Effector memory CD4-positive, alpha-beta T cell (primary cell): ENCODE measurements at places on chromosomes 13 and 19.

- H3K27me3 ChIP-seq, result no peaks in the 10 kb centered on the region
- H3K36me3 ChIP-seq, result no peaks in the 10 kb centered on the region
- no peaks in the 10 kb centered on the region for H3K4me1 ChIP-seq
- H3K27ac ChIP-seq, result no peak overlapping the region
- no peak overlapping the region for H3K4me3 ChIP-seq
Observed at GRCh38 chr13:97648171-97648880, 214.4 kb downstream of the RAP2A start.

- H3K4me1 ChIP-seq, result no peaks in the 10 kb centered on the region
- H3K27ac ChIP-seq, result no peak overlapping the region
- H3K36me3 ChIP-seq, result no peaks in the 10 kb centered on the region
- no peak for DNase-seq
Observed at GRCh38 chr19:48192750-48193149, 22.3 kb downstream of the ZSWIM9 start.

GRCh38 chr19:51158474-51159129 lies 16.5 kb downstream of the SIGLEC7 start:
- H3K36me3 ChIP-seq, result no peaks in the 10 kb centered on the region
- H3K27me3 ChIP-seq, result no peaks in the 10 kb centered on the region
- peak; percentile 36 for DNase-seq
- H3K4me1 ChIP-seq, result no peaks in the 10 kb centered on the region
- no peak overlapping the region for H3K27ac ChIP-seq
- no peak overlapping the region for H3K4me3 ChIP-seq

GRCh38 chr13:27662738-27663470 lies 41.2 kb downstream of the POLR1D start:
- H3K4me1 ChIP-seq, result no peaks in the 10 kb centered on the region
- peaks cover 10% of the 10 kb centered on the region for H3K36me3 ChIP-seq
- H3K4me3 ChIP-seq, result no peak overlapping the region

GRCh38 chr13:93118081-93118615 lies 108.5 kb upstream of the GPC6 start:
- H3K27me3 ChIP-seq, result no peaks in the 10 kb centered on the region
- no peak overlapping the region for H3K4me3 ChIP-seq
- no peak for DNase-seq
- H3K27ac ChIP-seq, result no peak overlapping the region
- no peaks in the 10 kb centered on the region for H3K4me1 ChIP-seq

- no peak overlapping the region for H3K27ac ChIP-seq
- H3K4me3 ChIP-seq, result no peak overlapping the region
- H3K36me3 ChIP-seq, result peaks cover 26% of the 10 kb centered on the region
- H3K27me3 ChIP-seq, result no peaks in the 10 kb centered on the region
- no peaks in the 10 kb centered on the region for H3K4me1 ChIP-seq
Observed at GRCh38 chr19:16435238-16435917, 36.4 kb downstream of the EPS15L1 start.

DNA sequence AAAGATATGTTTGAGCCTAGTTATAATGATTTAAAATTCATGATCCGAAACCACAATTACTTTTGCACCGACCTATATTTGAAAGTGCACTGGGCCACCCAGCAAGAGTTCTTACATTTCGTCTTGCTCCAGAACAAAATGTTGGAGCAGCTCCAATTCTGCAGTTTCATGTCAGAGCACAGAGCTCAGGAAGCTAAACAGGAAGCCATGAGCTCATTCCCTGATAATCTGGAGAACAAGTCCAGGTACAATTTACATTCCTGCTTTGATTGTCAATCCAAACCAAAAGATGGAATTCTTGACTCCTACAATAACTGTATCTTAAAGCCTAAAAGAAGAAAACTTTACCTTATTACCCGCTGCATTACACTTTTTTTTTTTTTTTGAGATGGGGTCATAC lies 131.8 kb downstream of the KCTD12 start:
- no peaks in the 10 kb centered on the region for H3K4me1 ChIP-seq
- no peaks in the 10 kb centered on the region for H3K36me3 ChIP-seq
- no peak for DNase-seq
- no peaks in the 10 kb centered on the region for H3K27me3 ChIP-seq

DNA sequence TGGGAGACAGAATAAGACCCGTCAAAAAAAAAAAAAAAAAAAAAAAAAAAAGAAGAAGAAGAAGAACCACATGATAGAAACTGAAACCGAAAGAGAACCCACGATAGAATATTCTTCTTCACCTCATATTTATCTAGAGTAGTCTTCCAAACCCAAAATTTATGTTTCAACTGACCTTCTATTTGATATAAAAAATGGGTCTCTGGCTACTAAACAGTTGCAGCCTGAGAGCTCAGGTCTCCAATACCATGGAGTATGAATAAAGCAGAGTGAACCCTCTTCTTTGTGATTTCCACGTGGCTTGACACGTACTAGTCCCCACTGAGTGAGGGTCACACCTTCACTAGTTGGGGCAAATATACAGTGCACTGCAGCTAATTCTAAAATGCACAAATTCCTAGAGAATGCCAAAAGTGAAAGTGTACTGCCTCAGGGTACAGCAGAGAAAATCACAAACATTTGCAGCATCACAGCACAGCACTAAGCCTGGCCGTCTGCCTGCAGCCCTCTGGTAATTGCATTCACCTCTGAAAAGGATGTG lies 30.8 kb upstream of the RFC3 start:
- no peaks in the 10 kb centered on the region for H3K4me1 ChIP-seq
- no peak overlapping the region for H3K27ac ChIP-seq
- DNase-seq, result no peak
- peak overlapping the region; percentile 37 for H3K4me3 ChIP-seq

DNA sequence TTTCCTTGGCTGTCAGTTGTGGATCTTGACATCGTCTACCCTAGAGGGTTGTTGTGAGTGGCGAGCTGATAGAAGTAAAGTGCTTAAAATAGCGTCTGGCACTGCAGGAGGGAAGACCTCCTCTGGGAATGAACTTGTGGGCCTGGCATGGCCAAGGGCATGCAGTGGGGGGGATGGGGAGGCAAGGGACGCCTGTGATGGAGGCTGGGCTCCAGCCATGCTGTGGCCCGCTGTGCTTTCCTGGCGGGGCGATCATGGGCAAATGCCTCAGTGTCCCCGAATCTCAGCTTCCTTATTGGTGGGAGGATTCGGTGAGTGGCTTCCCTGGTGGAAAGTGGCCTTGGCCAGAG lies 10.7 kb downstream of the CARM1 start:
- H3K27ac ChIP-seq, result no peak overlapping the region
- peaks cover 3% of the 10 kb centered on the region for H3K4me1 ChIP-seq
- H3K27me3 ChIP-seq, result no peaks in the 10 kb centered on the region
- no peak for DNase-seq
- H3K4me3 ChIP-seq, result no peak overlapping the region

DNA sequence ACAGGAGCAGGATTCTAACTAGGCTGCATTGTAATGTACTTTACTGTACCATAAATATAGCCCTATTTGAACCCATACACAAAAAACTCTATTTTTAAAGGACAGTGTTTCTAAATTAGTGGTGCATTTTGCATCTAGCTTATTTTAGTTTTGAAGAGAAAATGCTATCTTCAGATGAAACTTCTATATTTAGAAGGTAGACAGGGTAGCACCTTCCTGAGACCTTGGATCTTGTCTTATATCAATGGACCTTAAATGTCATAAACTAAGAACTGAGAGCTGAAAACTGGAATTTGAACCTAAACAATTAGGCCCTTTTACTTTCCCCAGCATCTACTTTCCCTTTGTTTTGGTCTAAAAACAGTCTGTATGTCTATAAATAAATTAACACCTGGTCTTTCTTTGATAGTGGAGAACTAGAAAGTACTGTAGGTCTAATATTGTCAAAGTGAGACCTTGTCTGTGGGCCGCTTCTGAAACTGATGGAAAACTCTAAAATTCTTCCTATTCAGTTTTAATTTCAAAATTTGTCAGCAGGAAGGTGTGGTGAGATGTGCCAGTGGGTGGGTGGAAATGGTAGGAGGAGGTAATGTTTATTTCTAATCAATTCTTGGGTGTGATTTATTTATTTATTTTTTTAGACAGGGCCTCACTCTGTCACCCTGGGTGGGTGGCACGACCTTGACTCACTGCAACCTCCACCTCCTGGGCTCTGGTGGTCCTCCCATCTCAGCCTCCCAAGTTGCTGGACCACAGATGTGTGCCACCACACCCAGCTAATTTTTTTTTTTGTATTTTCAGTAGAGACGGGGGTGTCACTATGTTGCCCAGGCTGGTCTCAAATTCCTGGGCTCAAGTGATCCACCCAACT lies 10.1 kb downstream of the COG3 start:
- H3K4me3 ChIP-seq, result no peak overlapping the region
- no peaks in the 10 kb centered on the region for H3K4me1 ChIP-seq
- no peaks in the 10 kb centered on the region for H3K27me3 ChIP-seq
- H3K27ac ChIP-seq, result no peak overlapping the region
- no peak for DNase-seq
- peaks cover 12% of the 10 kb centered on the region for H3K36me3 ChIP-seq

DNA sequence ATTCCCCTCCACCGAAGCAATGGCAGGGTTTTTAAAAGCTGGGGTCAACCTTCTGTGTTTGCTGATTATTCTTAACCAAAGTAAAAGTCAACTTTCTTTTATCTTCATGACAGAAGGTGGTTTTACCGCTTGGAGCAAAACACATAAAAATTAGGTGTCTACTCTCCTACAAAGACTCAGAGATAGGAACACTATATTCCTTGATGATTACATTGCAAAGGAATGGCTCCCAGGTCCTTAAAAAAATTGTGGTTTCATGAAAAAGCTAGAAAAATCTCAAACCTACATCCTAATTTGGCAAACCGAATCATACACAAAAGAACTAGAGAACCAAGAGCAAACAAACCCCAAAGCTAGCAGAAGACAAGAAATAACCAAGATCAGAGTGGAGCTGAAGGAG lies 760.4 kb upstream of the PCDH20 start:
- H3K27me3 ChIP-seq, result no peaks in the 10 kb centered on the region
- DNase-seq, result no peak
- H3K36me3 ChIP-seq, result no peaks in the 10 kb centered on the region
- H3K27ac ChIP-seq, result no peak overlapping the region

- DNase-seq, result no peak
- no peaks in the 10 kb centered on the region for H3K4me1 ChIP-seq
- no peaks in the 10 kb centered on the region for H3K27me3 ChIP-seq
- no peak overlapping the region for H3K27ac ChIP-seq
Observed at GRCh38 chr13:93399212-93399611, 172.6 kb downstream of the GPC6 start.

DNA sequence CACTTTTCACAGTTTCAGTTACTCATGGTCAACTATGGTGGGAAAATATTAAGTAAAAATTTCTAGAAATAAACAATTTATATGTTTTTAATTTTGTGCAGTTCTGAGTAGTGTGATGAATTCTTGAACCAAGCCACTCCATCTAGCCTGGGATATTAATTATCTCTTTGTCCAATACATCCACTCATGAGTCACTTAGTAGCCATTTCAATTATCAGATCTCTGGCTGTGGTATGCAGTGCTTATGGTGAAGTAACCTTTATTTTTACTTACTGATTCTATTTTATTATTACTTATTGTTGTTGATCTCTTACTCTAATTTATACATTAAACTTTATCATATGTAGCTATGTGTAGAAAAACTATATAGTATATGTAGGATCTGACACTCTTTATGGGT lies 128.9 kb upstream of the KLHL1 start:
- no peak for DNase-seq
- no peak overlapping the region for H3K4me3 ChIP-seq
- no peaks in the 10 kb centered on the region for H3K27me3 ChIP-seq
- H3K4me1 ChIP-seq, result no peaks in the 10 kb centered on the region
- no peak overlapping the region for H3K27ac ChIP-seq
- H3K36me3 ChIP-seq, result no peaks in the 10 kb centered on the region

- H3K4me1 ChIP-seq, result peaks cover 22% of the 10 kb centered on the region
- H3K4me3 ChIP-seq, result no peak overlapping the region
- H3K36me3 ChIP-seq, result peaks cover 6% of the 10 kb centered on the region
- H3K27ac ChIP-seq, result no peak overlapping the region
Observed at GRCh38 chr19:2779121-2779740, 3.8 kb downstream of the SGTA start.

- H3K36me3 ChIP-seq, result peaks cover 65% of the 10 kb centered on the region
- H3K4me3 ChIP-seq, result no peak overlapping the region
- no peak for DNase-seq
- peaks cover 12% of the 10 kb centered on the region for H3K4me1 ChIP-seq
Observed at GRCh38 chr19:5588441-5588840, 20.7 kb upstream of the TINCR start.

GRCh38 chr13:50990818-50991506 lies 81.4 kb downstream of the RNASEH2B start:
- no peaks in the 10 kb centered on the region for H3K36me3 ChIP-seq
- peaks cover 4% of the 10 kb centered on the region for H3K4me1 ChIP-seq
- H3K4me3 ChIP-seq, result no peak overlapping the region
- no peak overlapping the region for H3K27ac ChIP-seq
- no peak for DNase-seq
- H3K27me3 ChIP-seq, result no peaks in the 10 kb centered on the region

DNA sequence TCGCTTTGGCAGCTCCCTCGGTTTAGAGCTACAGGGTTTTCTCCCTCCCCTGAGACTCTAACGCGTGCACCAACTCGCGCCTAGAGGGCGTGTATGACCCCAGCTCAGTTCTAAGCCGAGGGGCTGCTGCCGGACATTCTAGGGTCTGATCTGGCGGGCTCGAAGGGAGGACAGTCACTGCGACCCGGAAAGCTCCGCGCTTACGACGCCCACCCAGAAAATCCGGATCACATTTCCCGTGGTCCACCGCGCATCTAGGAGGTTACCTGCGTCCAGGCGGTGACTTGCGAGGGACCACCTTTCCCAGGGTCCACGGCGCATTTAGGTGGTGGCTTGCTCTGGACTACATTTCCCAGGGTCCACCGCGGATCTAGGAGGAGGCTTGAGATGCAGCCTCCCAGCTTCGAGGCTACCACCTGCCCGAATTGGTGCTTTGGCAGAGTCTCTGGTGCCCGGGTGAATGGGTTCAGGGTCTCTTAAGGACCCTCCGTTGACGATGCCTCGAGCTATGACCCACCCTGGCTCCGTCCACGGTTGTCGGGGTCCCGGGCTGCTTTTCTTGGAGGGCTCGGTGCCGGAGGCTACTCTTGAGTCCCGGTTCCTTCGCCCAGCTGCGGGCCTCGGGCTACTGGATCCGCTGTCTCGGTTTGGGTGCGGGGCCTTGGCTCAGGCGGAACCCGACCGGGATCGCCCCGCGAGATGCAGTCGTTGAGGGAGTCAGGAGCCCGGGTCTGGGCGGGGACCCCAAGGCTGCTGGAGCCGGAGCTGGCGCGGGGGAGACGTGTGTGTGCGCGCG lies 30.5 kb downstream of the ZNF146 start:
- no peak overlapping the region for H3K27ac ChIP-seq
- DNase-seq, result no peak
- no peak overlapping the region for H3K4me3 ChIP-seq
- H3K36me3 ChIP-seq, result no peaks in the 10 kb centered on the region

GRCh38 chr19:32890841-32891240 lies 21.3 kb upstream of the SLC7A9 start:
- H3K27me3 ChIP-seq, result no peaks in the 10 kb centered on the region
- H3K4me1 ChIP-seq, result no peaks in the 10 kb centered on the region
- H3K27ac ChIP-seq, result no peak overlapping the region
- H3K4me3 ChIP-seq, result no peak overlapping the region
- H3K36me3 ChIP-seq, result no peaks in the 10 kb centered on the region
- no peak for DNase-seq

GRCh38 chr19:6535558-6536137 lies 4.8 kb downstream of the TNFSF9 start:
- H3K4me3 ChIP-seq, result no peak overlapping the region
- peaks cover 19% of the 10 kb centered on the region for H3K27me3 ChIP-seq
- H3K36me3 ChIP-seq, result no peaks in the 10 kb centered on the region
- no peak for DNase-seq
- H3K4me1 ChIP-seq, result peaks cover 31% of the 10 kb centered on the region

GRCh38 chr13:27008733-27009132 lies 162.9 kb downstream of the USP12 start:
- no peaks in the 10 kb centered on the region for H3K36me3 ChIP-seq
- no peak overlapping the region for H3K4me3 ChIP-seq
- no peak for DNase-seq
- no peak overlapping the region for H3K27ac ChIP-seq
- no peaks in the 10 kb centered on the region for H3K27me3 ChIP-seq
